ENCODE measurements at places on chromosomes 4 and X.

- DNase-seq: no peak
Measured at GRCh38 chrX:69028006-69028760, 137.1 kb downstream of the PJA1 start.

- no peak for DNase-seq
Measured at GRCh38 chrX:150644422-150644821, 48.8 kb upstream of the MTMR1 start.

DNA sequence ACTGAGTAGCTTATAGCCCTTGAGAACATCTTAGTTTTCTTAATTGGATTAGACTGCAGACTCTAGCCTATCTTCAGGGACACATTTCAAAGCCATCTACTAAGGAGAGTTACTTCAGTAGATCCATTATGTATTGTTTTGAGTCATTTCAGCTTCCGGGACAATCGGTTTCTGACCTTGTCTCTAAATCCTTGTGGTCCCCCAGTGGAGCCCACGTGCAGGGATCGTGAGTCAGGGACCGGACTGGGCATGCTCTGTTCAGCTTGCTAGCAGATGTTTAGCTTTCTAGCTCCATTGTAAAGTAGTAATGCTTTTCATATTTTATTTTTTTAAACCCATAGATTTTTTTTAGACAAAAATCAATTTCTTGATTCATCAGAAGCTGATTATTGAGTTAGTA, 211.9 kb upstream of the PRPS2 start:
- DNase-seq: no peak

DNA sequence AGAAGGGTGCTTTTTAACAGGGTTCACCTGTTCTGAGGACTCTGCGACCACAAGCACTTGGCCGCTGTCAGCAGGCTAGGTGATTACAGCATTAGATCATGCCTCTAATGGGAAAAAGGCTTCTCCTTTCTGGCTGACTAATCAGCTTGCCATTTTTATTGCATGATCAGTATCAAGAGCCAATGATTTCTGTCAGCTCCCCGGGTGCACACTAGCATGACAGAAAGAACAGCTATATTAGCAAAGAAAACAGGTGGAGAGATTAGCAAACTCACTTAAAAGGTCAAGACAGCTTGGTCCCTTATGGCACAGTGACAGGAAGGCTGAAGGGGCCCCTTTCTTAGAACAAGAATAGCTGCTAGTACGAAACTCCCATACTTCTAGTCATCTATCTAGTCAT, 170.0 kb downstream of the SMIM20 start:
- DNase-seq: no peak

- DNase-seq: no peak
Measured at GRCh38 chr4:113603911-113604310, 157.6 kb downstream of the CAMK2D start.

DNA sequence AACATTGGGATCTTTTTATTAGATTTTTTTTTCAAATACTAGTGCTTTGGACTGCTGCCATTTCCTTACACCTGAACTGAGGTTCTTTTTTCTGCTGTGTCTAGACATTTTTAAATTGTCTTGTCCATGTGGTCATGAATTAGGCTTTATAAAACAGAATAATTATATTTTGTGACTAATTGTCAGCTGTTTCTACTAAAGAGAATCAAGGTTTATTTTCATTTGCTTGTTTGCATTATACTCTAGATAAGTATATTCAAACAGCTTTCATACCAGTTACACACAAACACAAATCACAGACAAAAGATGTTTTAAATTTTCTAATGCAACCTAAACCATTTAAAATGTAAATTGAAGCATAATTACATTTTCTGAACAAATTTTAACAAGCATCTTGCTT, 194.7 kb downstream of the GALNTL6 start:
- no peak for DNase-seq

- no peak for DNase-seq
Measured at GRCh38 chrX:87063642-87064041, 454.0 kb upstream of the KLHL4 start.

DNA sequence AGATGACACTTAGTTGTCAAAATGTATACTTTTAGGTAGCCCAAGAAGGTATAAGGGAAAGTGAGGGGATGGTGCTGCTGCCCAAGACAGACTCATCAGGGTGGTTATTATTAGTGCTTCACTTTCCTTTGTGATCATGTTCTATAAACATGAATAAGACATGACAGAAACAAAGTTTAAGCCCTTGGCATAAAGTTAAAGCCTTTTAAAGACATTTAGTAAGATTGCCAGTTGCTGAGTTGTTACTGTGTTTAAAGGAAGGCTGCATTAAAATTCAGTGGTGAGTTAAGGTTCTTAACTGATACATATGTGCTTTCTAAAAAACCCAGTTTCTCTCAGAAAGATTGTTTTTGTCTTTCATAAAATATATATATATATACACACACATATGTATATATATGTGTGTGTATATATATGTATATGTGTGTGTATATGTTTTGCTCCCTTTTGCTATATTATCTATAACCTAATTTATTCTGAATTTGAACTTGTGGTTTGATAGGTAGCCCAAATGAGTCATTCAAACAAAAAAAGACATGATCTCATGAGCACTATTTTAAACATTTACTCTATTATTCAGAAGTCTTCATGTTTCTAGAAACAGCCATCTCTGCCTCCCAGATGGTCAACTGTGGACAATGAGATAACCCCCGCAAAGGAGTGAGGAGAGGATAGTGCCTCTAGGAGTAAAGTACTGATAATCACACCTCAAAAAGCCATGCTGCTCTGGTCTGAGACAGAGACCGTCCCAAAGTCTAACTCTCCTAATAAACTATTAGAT, 98.1 kb upstream of the OTUD4 start:
- DNase-seq: no peak

- no peak for DNase-seq
Measured at GRCh38 chr4:168154546-168155277, 62.4 kb downstream of the ANXA10 start.

DNA sequence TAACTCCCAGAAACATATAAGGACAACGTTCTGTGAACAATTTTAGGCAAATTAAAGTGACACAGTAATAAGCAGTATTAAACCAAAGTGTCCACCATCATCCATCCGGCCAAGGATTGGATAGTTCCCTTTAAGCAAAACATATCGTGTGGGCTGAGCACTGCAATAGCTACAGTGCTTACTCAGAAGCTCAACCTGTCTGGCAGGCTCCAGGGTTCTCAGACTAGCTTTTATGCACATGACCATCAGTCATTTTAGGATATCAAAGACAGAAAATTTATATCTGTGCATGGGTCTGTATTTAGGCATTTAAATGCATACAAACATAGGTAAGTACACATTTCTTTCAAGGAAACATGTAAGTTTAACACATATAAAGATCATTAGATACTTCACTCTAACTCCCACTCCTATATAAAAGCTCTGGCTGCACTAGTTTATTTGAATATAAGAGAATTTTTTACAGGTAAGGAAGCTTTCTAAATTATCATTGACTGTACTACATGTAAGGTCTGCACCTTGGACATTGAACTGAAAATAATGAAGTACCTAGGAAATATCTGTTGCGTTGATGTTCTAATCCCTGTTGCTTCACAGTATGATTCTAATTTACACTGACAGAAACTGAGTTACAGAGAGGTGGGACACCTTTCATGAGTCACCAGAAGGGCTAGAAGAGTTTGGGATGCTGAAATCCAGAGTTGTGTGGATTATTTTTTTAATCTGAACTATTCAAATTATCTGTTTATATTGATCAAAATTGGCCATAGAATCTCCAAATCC, 67.6 kb downstream of the ELOVL6 start:
- DNase-seq: no peak

GRCh38 chr4:165714650-165715049, 158.4 kb upstream of the TLL1 start:
- no peak for DNase-seq

DNA sequence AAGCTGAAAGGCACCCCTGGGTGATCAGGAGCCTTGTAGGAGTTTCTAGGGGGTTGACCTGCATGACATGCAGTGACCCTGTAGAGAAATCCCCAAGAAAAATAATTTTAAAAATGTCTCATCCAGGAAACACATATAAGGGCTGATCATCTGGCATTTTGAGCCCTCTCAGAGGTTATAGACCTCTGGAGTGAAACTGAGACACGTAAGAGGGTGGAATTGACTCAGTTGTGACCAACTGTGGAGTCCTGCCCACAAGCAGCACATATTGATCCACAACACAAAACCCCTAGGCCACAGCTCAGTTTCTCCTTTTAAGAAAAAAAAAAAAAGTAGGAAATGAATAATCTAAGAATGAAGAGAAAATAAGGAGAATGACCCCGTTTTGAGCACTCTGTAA, 32.5 kb upstream of the MTMR8 start:
- DNase-seq: no peak

- no peak for DNase-seq
Measured at GRCh38 chr4:88054901-88055300, 47.5 kb downstream of the PKD2 start.

DNA sequence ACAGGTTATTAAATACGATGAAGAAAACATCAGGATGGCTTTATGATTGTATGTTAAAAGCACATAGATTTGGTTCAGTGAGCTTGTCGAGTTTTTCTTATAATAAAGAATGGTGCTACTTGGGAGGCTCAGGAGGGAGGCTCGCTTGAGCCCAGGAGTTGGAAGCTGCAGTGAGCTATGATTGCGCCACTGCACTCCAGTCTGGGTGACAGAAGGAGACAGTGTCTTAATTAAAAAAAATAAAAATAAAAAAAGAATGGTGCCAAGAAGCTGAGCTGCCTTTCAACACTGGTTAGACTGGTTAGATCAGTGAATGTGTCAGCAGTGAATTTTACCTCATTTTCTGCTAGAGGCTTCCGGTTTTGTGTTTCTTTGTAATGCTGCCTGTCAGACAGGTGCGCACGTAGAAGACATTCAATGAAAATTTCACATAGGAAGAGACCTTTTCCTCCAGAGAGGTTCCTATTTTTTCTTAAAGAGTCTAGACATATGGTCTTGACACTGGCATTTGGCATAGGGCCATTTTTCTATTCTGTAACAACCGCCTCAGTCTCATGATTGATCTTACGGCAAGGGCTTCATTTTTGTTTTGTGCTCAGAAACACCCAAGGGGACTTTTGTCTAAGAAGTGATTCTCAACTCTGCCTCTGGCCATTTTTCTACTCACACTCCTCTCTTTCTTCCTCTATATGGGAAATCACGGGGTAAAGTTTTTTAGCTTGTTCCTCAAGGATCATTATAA, 15.0 kb upstream of the ARSF start:
- DNase-seq: no peak

GRCh38 chr4:187795737-187796136, 199.8 kb upstream of the ZFP42 start:
- DNase-seq: no peak

GRCh38 chr4:11165052-11165451, 263.6 kb downstream of the HS3ST1 start:
- no peak for DNase-seq

All from stimulated activated CD8-positive, alpha-beta memory T cell treated with anti-CD3 and anti-CD28 coated beads, Interleukin-2, amount 100 ng/mL, for 48 hours (primary cell).